ENCODE measurements at places on chromosomes 3 and 15.

DNA sequence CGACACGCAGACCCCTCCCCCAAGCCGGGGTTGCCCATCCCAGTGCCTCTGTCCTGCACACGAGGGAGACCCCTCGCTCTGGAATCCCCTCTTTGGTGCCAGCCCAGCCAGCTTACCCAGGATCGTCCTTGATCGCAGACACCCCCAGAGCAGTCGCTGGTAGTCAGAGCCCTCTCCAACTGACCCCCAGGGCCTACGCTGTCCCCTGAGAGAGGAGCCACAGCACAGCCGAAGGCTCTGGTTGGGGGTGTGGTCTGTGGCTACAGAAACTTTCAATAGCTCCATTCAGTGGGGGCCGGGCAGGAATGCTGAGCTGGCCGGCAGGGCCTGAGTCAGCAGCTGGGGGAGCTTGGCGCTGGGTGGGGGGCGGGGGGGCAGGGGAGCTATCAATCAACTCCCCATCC is at the start of gene LCTL:
LCTL (minus strand) TSS at position 258 of the 404 bp plus-strand sequence. CDS start 633 bp downstream, outside the sequence.
- DNase-seq, result no peak

- no peak for DNase-seq
These were observed 9.3 kb upstream of the FBLN2 start for GRCh38 chr3:13539671-13540070.

- DNase-seq, result no peak
These were observed 38.0 kb downstream of the FEM1B start for GRCh38 chr15:68315495-68316031.

- DNase-seq, result no peak
These were observed 59.7 kb upstream of the CCDC50 start for GRCh38 chr3:191269289-191270085.

Measured in WERI-Rb-1 (cell line).